Activated naive CD4-positive, alpha-beta T cell treated with anti-CD3 and anti-CD28 coated beads for 36 hours (primary cell): ENCODE measurements at places on chromosomes 3 and 15. TPM values are rescaled to one million over a fixed set of nuclear protein-coding genes. Genes with fewer than 3 reads are reported as not detected.

DNA sequence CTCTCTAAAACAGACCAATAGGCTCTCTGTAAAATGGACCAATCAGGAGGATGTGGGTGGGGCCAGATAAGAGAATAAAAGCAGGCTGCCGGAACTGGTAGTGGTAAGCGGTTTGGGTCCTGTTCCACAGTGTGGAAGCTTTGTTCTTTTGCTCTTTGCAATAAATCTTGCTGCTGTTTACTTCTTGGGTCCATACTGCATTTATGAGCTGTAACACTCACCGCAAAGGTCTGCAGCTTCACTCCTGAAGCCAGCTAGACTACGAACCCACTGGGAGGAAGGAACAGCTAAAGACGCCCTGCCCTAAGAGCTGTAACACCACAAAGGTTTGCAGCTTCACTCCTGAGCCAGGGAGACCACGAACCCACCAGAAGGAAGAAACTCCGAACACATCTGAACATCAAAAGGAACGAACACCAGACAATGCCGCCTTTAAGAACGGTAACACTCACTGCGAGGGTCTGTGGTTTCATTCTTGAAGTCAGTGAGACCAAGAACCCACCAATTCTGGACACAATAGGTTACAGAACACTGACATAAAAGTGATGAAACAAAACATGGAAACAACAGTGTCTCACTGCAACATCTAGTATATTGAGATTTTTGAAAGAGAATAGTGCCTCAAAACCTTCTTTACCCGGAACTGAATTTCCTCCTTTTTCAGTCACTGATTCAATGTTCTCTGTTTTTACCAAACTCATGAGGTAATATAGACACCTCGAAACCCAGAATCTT, 28.8 kb upstream of the PLSCR2 start:
- peak overlapping the region; percentile 41 for H3K27ac ChIP-seq
- no peaks in the 10 kb centered on the region for H3K27me3 ChIP-seq
- peak overlapping the region; percentile 71 for H3K4me3 ChIP-seq
- H3K4me1 ChIP-seq: peaks cover 19% of the 10 kb centered on the region
- peak; percentile 59 for DNase-seq
- no peaks in the 10 kb centered on the region for H3K36me3 ChIP-seq

- no peaks in the 10 kb centered on the region for H3K4me1 ChIP-seq
- no peaks in the 10 kb centered on the region for H3K36me3 ChIP-seq
- no peak overlapping the region for H3K27ac ChIP-seq
- no peak overlapping the region for H3K4me3 ChIP-seq
- no peak for DNase-seq
These were observed 293.4 kb upstream of the LRRFIP2 start for GRCh38 chr3:37467761-37468160.

The SLC7A14 gene
- total RNA-seq: not detected

The ILDR1 gene
- not detected for total RNA-seq

The ANKUB1 gene
- total RNA-seq: not detected

The ACP3 gene
- total RNA-seq: not detected
